ENCODE measurements at places on chromosomes 6 and 20.

DNA sequence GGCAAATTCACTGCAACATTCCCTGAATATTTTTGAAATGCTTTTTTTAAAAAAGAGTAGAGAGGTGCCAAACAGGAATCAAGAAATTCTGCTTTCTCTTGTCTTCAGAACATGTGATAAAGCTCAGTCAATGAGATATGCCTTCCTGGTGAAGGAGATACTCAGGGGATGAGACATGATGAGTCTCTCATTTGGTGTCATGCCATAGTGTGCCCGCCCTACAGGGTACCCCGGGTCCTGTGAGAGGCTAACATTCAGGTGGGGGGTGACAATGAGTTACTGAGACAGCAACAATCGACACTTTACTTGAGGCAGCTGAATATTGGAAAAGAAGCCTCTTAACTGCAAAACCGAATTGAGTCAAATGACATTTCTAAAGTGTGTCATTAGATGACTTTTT lies 6.7 kb downstream of the CCR6 start:
- no peak for DNase-seq

DNA sequence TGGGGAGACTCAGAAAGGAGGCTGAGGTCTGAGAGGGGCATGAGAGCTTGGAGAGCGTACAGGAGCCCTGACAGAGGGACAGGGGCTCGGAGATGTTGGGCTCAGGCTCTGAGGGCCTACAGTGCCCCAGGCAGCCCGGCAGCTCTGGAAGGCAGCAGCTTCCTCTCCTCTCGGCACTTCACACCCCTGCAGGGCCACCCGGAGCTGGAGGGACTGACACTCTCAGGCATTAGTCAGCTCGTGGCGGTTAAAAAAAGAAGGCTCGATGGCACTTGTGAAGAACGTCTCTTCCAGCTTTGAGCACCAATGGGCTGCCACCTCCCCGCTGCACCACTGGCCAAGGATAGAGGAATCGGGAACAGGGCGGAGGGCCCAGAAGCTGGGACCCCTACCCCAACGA lies 62.6 kb upstream of the SIRPA start:
- no peak for DNase-seq

- DNase-seq = no peak
These were observed 155.4 kb upstream of the BMP2 start for GRCh38 chr20:6611911-6612605.

DNA sequence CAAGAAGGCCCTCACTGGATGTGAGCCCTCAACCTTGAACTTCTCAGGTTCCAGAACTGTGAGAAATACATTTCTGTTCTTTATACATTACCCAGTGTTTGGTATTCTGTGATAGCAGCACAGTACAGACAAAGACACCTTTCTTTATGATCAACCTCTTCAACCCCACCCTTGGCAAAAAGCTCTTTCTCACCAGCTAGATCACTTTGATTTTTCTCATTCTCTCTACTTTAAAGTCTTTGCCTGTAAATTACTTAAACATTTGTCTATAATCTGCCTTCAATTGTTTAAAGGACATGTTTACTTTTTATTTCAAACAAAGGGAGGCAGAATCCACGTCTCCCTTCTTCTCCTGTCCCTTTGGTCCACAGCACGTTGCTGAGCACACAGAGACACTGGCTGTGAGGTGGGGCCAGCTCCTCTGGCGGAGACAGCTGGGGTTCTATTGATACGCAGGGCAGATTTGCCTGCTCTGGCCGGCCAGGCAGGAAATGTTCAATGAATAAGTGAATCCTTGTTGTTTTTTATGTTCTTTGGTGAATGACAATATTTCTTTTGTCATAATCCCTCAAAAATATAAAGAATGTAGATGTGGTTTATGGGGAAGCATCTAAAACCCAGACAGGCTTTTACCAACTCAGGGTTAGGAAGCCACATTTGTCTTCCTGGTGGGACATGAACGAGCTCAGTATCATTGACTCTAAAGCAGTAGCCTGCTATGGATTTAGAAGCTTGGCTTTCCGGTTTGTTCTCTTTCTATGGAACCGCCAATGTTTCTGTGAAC lies 52.9 kb downstream of the NEDD9 start:
- DNase-seq = no peak

- DNase-seq = no peak
These were observed 46.5 kb upstream of the FRMD1 start for GRCh38 chr6:168125429-168126001.

- DNase-seq = no peak
These were observed 24.5 kb upstream of the CD83 start for GRCh38 chr6:14092838-14093789.

DNA sequence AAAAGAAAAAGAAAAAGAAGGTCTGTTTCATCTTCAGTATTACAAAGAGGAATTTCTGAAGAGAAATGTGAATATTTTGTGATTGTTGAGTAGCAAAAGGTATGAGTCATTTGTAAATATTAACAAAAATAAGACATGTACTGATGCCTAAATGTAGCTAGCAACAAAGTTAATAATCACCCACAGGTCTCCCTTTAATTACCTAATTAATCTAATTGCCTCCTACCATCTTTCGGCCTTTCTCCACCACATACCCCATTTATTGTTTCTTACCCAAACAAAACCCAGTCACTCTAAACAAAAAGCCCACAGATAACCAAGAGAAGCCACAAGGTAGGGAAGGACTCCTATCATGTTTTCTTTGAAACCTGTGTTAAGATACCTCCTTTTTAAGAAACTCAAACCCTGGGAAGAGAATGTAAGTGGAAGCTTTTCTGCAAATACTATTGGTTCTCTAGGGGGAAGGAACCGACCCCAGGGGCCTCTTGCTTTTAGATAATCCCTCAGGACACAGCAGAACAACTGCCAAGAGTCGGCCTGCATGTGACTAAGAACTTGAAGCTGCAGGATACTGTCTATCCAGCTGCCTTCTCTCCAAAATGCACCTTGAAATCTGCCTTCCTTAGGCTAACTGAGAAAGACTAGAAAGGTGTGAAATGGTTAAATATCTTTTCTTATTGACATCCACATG lies 16.1 kb upstream of the STK38 start:
- peak; percentile 15 for DNase-seq

DNA sequence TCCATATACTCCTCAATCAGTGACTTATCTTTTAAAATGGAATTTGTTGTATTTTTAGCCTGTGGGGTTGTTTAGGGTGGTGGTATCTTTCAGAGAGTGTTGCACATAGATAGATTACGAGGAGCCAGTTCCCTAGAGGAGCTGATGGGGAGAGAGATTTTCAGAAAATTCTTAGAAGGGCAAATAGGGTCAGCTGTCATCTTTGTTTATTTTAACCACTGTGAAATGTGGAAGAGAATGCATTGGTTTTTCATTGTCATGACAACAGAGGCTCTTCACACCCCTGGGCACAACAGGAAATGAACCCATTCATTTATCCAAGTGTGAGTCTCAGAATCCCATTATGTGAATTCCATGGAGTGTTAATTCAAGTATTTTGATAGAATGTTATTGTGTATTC lies 188.4 kb downstream of the JARID2 start:
- peak; percentile 56 for DNase-seq

- DNase-seq = no peak
These were observed 61.3 kb upstream of the TBXT start for GRCh38 chr6:166228839-166229528.

All from NCI-H1417 (cell line).